ENCODE measurements at places on chromosomes 1 and 21. TPM values are rescaled to one million over a fixed set of nuclear protein-coding genes. Genes with fewer than 3 reads are reported as not detected.

KMO gene
- 3.9 TPM for total RNA-seq

CD84 gene
- total RNA-seq: 33.4 TPM

CHI3L1 gene
- 0.94 TPM for total RNA-seq

OVAAL gene
- not detected for total RNA-seq

RO60 gene
- total RNA-seq: 105 TPM

NEK2 gene
- 0.52 TPM for total RNA-seq

FMO5 gene
- 3.5 TPM for total RNA-seq

PTPN7 gene
- total RNA-seq: 51.7 TPM

SLAMF1 gene
- 30.0 TPM for total RNA-seq

MYBPH gene
- not detected for total RNA-seq

CCDC24 gene
- total RNA-seq: 0.42 TPM

SLC1A7 gene
- 0.94 TPM for total RNA-seq

CD101 gene
- total RNA-seq: 11.4 TPM

LCE3E gene
- not detected for total RNA-seq

HUNK gene
- total RNA-seq: 0.10 TPM

UBR4 gene
- total RNA-seq: 164 TPM

FNBP1L gene
- 2.2 TPM for total RNA-seq

ACTL8 gene
- total RNA-seq: not detected

Data from mononuclear cell (primary cell).